ENCODE measurements at places on chromosomes 6 and 20.

DNA sequence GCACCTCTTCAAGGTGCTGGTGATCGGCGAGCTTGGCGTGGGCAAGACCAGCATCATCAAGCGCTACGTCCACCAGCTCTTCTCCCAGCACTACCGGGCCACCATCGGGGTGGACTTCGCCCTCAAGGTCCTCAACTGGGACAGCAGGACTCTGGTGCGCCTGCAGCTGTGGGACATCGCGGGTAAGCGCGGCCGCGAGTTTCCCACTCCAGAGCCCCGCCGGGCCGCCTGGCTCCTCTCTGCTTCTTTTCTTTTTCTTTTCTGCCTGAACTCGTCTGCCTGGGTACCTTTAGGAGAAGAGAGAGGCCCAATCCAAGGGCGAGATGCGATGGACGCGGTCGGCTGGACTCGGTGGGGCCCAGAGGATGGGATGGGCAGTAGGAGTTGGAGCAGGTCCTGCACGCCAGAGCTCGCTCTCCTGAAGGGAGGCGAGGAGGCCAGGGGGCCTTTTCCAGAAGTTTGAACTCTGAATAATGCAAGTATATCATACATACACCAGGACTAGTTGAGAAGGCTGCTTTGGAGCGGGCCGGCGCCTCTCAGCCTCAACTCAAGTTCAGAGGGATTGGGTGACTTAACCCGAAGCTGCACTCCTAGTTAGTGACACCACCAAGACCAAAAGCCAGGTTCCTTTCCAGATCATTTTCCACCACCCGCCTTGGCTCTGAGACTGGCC is 445 bp downstream of the RAB32 start:
- DNase-seq: no peak

GRCh38 chr6:129697788-129698187 is 12.2 kb downstream of the ARHGAP18 start:
- no peak for DNase-seq

DNA sequence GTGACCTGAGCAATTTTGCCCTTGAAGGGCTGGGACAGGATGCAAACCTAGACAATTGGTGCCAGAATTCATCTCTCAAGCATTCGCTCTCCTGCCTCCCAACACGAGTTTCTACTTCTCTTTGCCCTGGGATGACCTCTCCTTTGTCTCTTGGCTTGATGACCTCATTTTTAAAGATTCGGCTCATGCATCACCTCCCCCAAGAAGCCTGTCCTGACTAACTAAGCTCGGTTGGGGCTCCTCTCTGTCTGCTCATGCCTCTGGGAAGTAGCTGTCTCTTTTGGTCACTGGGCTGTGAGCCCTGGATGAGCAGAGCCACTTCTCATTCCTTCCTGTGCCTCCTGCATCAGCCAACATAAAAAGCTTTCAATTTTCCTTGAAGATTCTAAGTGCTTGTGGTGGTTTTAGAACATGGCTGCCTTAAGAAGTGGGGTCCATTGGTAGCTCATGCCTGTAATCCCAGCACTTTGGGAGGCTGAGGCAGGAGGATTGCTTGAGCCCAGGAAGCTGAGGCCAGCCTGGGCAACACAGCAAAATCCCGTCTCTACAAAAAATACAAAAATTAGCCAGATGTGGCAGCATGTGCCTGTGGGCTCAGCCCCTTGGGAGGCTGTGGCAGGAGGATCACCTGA is 11.1 kb upstream of the TCF15 start:
- no peak for DNase-seq

DNA sequence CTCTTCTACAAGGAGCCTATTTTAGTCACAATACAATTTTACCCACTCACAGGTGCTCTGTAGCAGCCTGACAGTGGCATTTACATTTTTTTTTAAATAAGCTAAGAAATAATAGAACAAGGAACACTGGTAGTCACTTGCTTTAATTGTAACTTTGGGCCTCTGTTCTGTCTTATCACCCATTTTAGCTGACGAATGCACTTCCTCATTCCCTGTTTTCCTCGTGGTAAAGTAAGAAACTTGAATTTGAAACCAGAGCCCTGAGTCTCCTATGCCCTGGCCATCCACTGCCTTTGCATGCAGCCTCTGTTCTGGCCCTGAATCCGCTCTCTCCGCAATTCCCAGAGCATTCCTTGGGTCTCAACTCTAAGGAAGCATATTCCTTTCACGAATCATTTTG is 550.6 kb downstream of the PTPRT start:
- no peak for DNase-seq

- DNase-seq: no peak
Observed at GRCh38 chr20:5865604-5866003, 84.7 kb downstream of the TRMT6 start.

DNA sequence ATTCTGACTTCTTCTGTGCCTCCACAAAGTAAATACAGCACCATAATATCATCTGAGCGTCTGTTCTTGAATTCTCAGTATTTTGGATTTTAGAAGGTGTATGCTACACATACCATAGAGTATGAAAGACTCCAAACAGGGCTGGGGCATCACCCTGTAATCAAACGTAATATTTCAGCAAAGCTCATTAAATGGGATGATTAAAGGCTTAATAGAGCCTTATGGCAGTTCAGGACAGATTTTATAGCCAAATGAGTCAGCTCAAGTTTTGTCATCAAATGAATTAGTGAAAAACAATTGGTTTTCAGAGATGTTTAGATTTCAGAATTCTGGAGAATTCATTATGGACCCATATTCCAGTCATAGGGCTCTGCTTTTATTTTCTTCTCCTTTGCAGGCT is 68.9 kb downstream of the TULP4 start:
- DNase-seq: no peak

DNA sequence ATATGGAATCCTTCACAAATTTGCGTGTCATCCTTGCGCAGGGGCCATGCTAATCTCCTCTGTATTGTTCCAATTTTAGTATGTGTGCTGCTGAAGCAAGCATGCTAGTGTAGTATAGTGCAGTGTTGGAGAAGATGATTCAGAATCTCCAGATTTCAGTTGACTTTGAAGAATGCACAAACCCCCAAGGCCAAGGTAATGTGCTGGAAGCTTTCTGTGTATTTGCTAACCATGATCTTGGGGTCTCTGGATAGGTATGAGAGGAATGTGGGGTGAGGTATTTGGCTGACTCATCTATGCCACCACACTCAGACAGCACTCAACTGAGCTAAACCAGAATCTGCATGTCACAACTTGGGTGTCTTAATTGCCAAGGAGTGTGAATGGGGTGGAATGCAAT is 42.6 kb upstream of the DEK start:
- no peak for DNase-seq

- DNase-seq: no peak
Observed at GRCh38 chr20:2320813-2321658, 25.2 kb downstream of the TGM3 start.

DNA sequence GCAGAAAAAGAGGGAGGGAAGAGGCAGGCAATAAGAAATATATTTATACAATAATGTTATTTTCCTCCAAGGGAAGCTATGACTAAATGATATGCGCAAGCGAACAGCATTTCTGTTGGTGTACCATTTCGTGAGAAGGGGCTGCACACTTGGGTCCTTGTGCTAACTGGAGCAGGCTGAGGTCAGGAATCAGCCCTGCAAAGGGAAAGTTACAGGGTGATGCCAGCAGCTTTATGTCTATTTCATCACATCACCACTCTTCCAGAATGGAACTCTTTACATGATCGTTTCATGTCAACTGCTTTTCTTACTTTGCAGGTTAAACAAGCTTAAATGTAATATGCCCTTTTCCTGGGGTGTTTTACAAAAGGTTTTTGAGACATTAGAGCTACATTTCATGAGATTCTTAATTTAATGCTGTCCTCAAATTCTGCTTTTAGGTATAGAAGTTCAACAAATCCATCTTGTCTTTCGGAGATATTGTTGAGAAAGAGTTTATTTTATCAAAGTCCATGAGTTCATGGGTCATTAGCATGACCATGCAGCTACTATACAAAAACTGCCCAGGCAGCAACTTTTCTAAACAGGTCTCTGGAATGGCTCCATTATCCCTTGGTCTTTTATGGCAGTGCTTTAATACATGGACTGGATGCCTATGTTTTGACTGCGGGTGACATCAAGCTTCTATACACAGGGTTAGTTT is 443.8 kb downstream of the TENT5A start:
- no peak for DNase-seq

DNA sequence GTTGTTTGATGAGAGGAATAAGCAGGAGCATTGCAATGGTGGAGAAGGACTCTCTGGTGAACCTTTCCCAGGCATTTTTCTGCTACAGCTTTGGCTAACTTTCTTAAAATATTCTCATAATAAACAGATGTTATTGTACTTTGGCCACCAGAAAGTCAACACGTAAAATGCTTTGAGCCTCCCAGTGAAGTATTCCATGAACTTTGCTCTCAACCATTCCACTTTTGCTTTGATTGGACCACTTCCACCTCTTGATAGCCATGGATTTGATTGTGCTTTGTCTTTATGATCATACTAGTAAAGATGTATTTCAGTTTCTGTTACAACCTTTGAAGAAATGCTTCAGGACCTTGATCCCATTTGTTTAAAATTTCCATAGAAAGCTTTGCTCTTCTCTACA is 241.1 kb downstream of the TENT5A start:
- DNase-seq: no peak

DNA sequence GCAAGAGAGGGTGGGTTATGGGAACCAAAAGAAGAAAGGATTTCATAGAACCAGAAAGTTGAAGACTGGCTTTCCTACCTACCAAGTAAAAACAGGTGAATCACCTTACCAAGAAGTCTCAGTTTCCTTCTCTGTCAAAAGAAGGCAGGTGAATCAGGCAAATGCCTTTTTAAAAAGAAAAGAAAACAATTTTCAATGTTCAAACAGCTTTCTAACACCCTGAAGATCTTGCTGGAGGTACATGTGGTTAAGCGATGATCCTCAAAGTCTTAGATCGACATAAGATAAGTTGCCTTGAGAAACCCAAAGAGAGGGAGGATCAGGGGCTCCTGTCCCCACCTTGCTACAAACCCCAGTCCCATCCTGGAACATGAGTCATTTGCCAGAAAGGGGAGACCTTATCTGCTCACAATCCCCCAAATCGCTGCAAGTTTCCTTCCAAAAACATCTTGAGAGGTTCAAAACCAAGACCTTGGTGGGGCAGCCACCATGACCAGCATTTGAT is 71.6 kb downstream of the NFATC2 start:
- DNase-seq: no peak

DNA sequence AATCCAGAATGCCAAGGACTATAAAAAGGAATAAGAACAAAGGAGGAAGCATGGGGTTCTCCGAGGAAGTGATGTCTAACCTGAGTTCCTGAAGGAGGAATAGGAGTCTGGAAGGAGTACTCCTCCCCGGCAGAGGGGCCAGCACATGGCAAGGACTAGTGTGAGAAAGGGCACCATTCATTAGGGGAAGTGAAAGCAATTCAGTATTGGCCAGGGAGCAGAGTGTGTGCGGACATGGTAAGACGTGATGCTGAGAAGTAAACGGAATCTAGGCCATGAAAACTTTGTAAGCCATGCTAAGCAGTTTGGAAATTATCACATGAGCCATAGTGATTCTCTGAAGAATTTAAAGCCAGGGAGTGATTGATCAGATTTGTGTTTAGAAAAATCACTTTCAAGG is 218.9 kb upstream of the PRDM1 start:
- peak; percentile 13 for DNase-seq

DNA sequence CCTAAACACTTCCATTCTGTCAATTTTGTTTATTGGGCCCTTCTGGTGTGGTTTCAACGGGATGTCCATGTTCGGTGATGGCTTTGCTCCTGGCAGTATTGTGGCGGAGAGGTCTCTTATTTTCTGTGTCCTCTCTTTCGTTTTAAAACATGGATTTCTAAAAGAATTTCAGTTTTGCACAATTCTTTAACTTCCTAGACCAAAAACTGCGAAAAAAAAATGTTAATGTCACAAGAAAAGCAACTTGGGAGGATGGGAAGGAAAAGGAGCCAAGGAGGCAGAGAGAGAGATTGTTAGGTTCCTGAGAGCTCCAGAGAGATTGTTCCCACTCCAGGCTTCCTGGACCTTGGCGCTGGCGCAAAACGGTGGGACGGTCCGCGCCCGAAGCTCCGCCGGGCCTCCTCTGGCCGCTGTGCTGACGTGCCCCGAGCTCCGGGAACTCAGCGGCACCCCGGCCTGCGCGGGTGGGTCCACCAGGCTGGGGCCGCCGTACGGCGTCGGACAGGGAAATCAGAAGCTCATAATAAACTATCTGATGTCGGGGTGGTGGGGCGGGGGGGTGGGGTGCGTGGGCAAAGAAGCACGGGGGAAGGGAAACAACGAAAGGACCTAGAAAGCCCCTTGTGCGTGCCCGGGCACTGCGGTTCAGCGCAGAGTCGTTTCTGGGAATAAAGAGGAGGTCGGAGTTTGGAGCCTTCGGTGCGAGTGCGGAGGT is 951 bp upstream of the OLIG3 start:
- DNase-seq: no peak

DNA sequence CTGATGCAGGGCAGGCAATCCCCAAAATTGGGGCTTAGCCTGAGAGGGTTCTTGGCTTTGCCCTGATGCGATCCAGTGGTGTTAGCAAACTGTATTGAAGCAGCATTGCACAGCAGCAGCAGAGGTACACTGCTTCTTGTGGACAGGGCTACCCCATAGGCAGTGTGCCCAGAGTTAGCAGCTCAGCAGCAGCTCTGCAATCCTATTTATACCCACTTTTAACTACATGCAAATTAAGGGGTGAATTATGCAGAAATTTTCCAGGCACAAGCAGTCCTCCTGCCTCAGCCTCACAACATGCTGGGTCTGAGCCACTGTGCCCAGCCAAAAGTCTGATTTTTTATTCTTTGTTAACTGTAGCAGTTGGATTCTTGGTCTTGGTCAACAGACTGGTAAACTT is 3.8 kb downstream of the C20orf173 start:
- no peak for DNase-seq

- DNase-seq: no peak
Observed at GRCh38 chr20:58595167-58595566, 55.9 kb upstream of the STX16 start.

DNA sequence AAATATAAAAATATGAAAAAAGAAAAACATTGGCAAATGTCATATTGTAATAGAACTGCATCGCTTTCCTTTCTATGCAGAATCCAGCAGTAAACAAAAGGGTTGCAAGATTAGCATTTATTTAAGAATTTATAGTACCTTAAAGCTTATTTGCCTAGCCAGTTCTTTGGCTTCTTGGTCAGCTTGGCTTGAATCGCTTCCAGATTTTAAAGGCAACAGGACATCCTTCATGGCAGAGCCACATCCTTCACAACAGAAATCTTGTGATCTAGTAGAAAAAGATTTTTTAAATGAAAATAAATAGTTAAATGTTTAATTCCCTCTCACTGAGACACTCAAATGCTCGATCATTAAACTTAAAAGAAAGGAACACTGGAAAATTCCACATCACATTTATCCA is 17.4 kb downstream of the UBE2J1 start:
- no peak for DNase-seq

GRCh38 chr6:149363154-149363553 is 36.9 kb upstream of the SUMO4 start:
- no peak for DNase-seq

Measured in CD4-positive, alpha-beta T cell treated with Interleukin-1 beta for 1 hour (primary cell).